Renal cortex interstitium (tissue), 15 donors: ENCODE measurements at places on chromosomes 5 and 9. TPM values are rescaled to one million over a fixed set of nuclear protein-coding genes. Genes with fewer than 3 reads are reported as not detected.

Gene FGD3
- 3.3 TPM for polyA plus RNA-seq

Gene GPR151
- not detected for polyA plus RNA-seq

Gene IFNA21
- not detected for polyA plus RNA-seq

Gene TTLL11
- polyA plus RNA-seq = 6.8 TPM

Gene SLC1A1
- 17.6 TPM for polyA plus RNA-seq

- no peak for DNase-seq
Measured at GRCh38 chr5:94040591-94041148, 299.3 kb upstream of the POU5F2 start.

DNA sequence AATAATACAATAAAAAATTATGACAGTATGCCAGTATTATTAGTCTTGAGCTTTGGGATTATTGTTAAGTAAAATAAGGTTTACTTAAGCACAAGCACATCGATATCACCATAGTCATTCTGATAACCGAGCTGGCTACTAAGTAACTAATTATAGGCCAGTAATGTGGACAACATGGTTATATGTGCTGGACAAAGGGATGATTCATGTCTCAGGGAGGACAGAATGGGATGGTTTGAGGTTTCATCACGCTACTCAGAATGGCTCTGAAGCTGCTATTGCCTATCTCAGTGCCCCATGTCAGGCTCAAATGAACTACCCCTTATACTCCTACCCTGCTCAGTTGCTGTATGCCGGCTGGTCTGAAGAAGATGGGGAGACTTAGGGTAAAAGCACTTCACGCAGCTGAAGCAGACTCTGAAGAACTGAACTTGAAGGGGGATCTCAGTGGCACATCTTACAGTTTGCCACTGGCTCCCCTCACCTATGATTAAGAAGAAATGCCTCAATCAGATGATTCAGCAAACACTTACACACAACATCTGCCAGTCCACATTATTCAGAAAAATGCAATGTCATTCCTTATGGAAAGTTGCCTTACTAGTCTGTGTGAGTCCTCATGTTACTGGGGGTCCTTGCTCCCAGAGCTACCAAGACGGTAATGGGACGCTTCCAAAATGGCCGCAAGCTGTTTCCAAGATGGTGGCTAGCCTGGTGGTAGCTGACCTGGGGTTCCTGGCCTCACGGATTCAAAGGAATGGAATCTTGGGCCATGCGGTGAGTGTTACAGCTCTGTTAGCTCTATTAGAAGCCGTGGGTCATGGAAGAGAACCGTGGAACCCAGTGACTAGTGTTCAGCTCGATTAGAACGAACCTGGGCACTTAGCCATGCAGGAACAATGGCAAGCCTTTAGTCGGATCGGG is 1098.6 kb downstream of the TAF11L14 start:
- DNase-seq = no peak

DNA sequence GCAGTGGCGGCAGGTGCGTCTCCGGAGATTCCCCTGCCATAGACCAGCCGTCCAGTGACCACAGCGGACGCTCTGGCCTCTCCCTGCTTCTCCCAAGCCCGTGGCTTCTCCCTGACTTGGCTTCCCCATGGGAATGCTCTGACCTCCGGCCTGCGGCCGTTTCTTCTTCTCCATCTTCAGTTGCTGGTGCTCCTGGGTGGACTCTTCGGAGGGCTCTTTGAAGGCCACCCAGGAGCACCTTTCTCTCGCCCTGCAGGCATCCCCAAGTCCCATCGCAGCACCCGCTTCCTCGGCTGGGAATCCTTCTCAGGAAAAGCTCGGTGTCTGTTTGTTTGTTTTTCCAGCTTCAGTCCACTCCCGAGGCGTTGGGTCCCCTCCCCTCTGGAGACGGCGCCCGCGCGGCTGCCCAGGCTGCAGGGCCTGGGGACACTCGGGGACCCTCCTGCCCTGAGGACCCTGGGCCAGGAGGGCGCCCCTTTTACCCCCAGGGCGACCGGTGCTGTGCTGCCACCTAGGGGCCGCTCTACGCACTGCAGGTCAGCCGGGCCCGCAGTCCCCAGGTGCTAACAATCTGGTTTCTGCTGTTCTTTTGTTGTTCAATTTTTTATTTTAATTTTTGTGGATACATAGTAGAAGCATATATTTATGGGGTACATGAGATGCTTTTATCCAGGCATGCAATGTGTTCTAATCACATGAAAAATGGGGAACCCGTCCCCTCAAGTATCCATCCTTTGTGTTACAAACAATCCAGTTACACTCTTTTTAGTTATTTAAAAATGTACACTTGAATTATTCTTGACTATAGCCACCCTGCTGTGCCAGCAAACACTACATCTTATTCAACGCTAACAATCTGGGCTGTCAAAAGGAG is 197.9 kb upstream of the ADAMTS16 start:
- DNase-seq = no peak

GRCh38 chr5:150429410-150429873 is 16.7 kb upstream of the CD74 start:
- DNase-seq = no peak

DNA sequence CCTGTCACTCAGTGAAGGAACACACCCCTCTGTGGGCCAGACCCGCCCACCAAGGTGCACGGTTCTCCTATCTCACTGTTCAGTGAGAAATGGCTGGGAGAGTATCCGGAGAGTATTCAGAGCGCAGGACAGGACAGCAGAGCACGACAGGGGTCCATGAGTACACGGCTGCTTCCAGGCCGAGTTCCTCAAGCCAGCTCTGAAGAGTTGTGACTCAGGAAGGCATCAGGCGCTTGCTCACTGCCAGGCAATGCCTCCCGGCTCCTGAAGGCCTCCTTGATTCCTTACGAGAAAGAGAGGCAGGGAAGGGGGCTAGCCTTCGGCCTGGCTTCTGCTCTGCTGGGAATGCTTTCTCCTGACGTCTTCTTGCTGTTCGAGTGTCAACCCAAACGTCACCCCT is 132.1 kb upstream of the PPP1R26 start:
- no peak for DNase-seq

DNA sequence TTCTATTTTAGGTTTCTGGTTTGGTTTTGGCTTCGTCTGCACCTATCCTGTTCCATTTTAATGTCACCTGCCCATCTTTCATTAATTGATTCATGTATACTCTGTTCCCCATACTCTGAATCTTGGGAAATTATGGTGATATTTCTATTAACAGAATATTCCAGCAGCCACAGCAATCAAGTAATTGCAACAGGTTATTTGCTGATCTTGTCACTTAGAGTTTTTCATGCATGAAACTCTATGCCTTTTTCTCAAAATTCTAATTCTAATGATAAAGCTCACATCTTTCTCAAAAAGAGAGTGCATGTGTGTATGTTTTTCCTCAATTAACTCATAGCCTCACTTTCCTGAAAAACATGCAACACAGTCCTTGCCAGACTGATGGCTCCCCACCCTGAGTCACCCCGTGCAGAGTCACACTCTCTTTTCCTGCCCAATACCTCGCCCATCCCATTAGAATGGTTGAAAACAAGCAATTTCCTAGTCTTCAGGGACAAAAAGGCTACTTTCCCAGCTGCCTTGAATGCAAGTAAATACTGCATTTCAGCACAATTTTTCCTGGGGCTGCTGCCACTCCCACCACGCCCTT is 15.6 kb downstream of the GFRA3 start:
- DNase-seq = no peak

- peak; percentile 77 for DNase-seq
Measured at GRCh38 chr9:106878934-106879333, 16.0 kb downstream of the ZNF462 start.

GRCh38 chr9:8637626-8638025 is 838.0 kb upstream of the DMAC1 start:
- DNase-seq = no peak

DNA sequence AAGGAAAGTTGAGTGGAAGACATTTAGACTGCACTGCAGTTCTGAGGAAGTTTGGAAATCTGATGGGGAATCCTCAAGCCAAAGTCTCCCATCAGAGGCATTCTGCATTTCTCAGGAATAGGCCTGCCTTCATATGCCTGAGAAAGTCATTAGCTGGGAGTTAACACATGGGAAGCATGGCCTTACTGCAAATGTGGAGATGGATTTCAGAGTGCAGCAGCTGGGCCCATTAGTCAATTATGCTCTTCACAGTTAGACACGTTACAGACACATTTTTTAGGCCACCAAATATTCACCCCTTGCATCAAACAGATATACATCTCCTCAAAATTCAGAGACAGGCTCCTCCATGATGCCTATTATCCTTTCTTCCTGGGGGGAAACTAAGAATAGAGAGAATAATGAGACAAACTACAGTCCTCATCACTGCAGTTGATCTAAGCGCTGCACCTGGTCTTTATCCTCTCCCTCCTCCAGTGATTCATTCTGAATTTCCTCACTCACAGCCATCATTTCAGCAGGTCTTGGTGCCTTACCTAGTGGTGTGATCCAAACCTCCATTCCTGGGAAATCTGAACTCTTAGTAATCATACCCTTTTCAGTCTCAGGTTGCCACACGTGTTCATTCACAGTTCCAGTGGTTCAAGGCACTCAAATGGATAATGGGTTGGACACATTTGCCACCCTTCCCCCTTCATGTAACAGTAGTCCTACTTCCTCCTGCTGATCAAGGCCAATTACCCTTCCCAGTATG is 47.9 kb upstream of the PPP2CA start:
- DNase-seq = no peak

DNA sequence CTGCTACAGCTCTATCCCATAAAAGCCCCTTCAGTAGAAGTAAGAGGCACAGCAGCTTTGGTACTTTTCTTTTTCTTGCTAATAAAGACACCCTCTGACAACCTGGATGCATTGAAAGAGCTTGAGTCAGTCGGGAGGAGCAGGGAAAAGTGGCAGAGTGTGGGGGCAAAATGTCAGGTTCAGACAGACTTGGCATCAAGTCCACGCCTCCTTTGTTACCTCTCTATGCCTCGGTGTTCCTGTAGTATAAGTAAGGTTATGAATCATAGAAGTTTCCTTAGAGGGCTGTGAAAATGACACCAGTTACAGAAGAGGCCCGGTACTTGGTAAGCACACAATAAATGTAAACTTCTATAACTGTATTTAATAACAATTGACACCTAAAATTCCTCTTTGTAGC is 133.9 kb downstream of the ESM1 start:
- no peak for DNase-seq

DNA sequence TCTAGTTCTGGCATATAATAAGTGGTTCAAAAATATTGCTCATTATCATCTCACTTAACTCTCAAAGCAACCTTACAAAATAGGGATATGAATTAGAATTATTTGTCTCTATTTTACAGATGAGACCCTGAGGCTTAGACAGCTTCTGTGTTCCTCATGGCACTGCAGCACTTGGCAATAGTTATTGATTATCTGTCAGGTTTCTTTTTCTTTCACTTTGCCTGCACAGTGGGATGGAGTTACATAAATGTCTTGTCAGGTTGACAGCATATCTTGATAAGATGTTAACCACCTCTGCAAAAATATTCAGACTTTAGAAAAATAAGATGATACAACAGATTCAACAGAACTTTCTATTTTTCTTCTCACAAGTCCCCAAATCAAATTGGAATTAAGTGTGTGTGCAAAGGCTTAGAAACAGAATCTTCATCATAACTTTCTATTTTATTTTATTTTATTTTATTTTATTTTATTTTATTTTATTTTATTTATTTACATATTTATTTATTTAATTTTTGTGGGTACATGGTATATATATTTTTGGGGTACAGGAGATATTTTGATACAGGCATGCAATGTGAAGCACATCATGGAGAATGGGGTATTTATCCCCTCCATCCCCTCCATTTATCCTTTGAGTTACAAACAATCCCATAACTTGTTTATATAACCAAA is 17.7 kb downstream of the NSG2 start:
- no peak for DNase-seq

GRCh38 chr9:78598120-78598519 is 301.2 kb downstream of the PSAT1 start:
- DNase-seq = no peak

DNA sequence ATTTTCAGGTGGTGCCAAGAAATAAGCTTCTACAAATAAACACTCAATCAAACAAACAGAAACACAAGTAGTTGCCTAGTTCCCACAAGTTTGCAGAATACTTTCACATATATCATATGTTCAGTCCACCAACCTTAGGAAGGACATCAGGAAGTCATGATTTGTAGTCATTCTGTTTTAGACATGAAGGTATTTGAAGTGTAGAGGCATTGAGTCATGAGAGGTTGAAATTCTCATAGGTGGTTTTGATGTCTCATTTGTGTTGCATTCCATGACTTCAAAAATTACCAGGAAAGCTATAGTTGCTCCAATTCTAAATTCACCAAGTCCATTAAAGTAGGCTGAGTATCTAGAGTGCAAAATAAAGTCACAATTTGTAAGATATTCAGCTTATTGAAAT is 159.0 kb downstream of the KCTD16 start:
- DNase-seq = no peak

GRCh38 chr5:149271195-149271715 is 404 bp upstream of the AFAP1L1 start:
- DNase-seq = no peak
